ENCODE measurements at places on chromosomes 3 and 15.

- no peak for DNase-seq
These were observed 4.2 kb downstream of the AMOTL2 start for GRCh38 chr3:134369861-134370596.

DNA sequence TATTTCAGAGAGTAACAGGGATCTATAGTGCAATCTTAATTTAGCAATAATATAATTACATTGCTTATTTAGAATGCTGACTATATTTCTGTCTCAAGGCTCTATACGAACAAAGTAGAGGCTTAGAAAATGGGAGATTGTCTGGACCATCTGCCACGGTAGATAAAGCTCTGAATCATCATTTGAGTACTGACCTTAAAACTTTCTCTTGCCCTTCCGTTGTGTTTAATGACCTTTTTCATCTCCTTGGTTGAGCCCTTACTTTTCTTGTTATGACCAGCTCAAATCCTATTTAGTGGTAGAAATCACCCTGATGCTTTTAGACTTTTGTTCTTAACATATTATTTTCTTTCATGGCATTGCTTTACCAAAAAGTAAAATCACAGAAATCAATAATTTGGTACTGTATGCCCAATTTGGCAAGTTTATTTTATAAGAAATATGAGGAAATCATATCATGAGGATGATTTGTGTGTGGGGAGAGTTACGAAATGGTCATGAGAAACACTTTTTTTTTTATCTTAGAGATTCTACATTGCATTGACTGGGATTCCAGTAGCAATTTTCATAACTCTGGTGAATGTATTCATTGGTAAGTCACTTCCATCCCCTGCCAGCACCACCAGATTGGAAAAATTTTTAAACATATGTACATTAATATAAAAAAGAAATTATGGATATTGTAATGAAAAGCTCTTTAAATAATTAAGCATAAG lies 11.0 kb downstream of the NDUFB5 start:
- no peak for DNase-seq

GRCh38 chr15:83358972-83359564 lies 74.6 kb upstream of the BNC1 start:
- DNase-seq = no peak

GRCh38 chr15:99651023-99651807 lies 82.0 kb downstream of the LYSMD4 start:
- DNase-seq = no peak
